ENCODE measurements at places on chromosomes 7 and 10. TPM values are rescaled to one million over a fixed set of nuclear protein-coding genes. Genes with fewer than 3 reads are reported as not detected.
A peak's percentile ranks its signal among the peaks of the same experiment; 100 is the strongest.

- DNase-seq, result no peak
Observed at GRCh38 chr7:4071370-4072058, 610.6 kb upstream of the FOXK1 start.

DNA sequence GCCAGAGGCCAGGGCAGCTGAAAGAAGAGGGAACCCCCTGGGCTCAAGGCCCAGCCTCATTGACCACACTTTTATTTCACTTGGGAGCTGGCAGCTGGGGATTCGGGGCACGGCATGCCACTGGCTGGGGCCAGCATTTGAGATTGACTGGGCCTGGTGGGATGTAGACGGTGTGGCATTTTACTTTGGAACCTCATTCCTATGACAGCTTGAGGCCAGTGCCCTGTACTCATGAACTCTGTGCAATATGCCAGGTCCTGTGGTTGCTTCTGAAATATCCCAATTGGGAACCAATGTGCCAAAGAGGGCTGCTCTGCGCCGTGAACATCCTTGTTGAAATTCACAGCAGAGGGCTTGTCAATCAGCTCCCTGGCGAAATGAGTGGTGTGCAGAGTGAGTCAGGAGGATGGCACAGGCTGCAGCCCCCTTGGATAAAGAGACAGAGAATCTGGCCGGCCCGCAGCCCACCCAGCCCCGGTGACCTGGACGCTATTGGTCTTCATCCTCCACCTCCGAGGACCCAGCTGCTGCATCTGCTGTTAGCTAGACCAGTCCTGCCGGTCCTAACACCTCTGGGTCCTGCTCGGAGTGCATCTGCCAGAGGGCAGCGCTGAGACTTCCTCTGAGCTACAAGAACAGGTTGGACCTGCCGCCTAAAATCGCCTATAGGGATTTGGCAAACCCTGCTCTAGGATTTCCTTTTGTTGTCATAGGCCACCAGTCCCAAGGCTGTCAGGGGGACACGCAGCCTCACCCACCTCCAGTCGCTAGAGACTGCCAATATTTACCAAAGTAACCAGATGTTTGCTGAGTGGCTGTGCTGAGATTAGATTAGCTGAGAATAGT lies 58.0 kb downstream of the PRKAG2 start:
- no peak for DNase-seq

- DNase-seq, result peak; percentile 73
Observed at GRCh38 chr10:103517234-103518085, 24.0 kb downstream of the NEURL1 start.

GRCh38 chr7:12801107-12801506 lies 113.7 kb downstream of the ARL4A start:
- no peak for DNase-seq

DNA sequence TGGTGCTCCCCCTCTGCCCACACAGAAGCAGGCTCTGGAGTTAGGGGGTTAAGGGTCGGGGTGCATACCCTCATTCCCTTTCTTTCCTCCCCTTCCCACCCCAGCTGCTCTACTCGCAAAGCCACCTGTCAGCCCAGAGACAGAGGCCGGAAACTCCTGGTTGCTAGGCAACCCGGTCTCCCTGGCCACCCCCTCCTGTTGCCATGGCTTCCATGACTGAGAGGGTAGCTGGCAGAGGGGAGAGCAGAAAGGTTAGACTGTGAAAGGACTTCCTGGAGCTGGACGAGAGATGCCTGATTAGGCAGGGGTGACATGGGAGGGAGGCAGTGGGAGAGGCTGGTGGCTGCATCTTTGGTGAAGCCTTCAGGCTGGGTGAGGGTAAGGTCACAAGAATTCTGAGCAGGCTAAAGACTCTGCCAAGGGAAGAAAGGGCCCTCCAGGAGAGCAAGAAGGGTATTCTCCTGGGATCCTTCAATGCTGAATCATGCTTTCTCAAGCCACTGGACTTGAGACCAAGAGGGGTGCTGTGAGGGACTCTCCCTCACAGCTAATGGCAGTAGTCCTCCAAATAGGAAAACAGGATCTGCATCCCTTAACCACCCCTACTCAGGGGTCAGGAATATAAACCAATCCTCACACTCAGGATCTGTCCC lies 5.4 kb downstream of the PSD start:
- DNase-seq, result peak; percentile 37

- peak; percentile 19 for DNase-seq
Observed at GRCh38 chr7:156640949-156641485, 443 bp downstream of the RNF32 start.

- no peak for DNase-seq
Observed at GRCh38 chr10:88890681-88891381, 10.8 kb downstream of the STAMBPL1 start.

- no peak for DNase-seq
Observed at GRCh38 chr7:48279420-48279819, 108.2 kb downstream of the ABCA13 start.

DNA sequence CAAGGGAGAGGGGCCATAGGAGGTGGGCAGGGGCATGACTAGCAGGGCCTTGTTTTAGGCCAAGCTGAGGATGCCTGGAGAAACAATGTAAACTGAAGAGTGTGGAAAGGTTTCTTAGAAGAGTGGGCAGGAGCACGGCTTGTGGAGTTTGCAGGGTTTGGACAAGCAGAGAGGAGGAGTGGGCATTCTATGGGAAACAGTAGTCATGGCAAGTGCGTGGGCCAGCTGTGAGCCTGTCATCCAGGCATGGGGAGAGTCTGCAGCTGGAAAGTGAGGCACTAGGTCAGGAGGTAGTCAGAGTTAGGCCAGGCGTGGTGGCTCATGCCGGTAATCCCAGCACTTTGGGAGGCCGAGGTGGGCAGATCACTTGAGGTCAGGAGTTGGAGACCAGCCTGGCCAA lies 130.1 kb downstream of the SH3PXD2A start:
- DNase-seq, result no peak

Gene JCAD
- total RNA-seq, result not detected

DNA sequence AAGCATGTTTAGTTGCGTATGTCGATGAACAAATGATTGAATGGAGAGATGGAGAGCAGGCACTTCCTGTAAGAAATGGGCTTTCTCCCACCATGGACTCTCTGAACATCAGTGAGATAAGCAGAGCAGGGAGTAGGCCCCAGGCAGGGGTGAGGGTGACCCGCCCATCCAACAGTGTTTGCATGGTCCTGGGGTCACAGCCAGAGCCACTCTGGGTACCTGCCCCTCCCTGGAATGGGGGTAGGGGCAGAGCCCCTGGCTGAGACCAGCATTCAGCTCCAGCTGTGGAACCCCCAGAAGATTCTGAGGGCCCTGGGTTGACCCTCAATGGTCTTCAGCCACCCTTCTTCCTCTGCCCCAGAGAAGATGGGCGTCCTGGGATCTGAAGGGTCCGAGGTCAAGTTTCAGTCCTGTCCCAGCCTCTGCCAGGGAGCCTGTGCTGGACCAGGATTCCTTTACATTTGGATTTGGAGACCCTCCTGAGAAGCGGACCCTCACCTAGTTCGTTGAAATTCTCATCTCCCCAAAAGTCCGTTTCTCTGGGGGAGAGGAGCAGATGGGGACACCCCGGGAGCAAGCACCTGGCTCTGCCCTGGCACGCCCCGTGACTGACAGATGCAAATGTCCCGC lies 2.4 kb upstream of the FGF8 start:
- no peak for DNase-seq

DNA sequence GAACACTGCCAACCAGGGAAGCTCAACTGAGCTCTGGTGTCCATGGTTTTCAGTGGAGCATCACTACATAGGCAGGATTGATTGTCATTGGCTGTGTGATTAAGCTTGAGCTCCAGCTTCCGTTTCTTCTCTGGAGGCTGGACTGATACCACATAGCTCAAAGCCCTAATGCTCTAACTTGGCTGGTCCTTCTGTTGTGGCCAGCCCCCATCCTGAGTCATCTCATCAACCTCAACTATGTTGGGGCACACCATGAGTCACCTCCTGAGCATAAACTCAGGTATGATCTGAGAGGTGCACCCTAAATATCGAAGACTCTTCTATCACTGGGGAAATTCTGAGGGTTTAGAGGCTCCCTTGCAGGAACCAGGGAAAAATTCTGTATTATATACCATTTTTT lies 114.5 kb upstream of the INHBA start:
- peak; percentile 94 for DNase-seq

Gene PHKG1
- total RNA-seq, result not detected

DNA sequence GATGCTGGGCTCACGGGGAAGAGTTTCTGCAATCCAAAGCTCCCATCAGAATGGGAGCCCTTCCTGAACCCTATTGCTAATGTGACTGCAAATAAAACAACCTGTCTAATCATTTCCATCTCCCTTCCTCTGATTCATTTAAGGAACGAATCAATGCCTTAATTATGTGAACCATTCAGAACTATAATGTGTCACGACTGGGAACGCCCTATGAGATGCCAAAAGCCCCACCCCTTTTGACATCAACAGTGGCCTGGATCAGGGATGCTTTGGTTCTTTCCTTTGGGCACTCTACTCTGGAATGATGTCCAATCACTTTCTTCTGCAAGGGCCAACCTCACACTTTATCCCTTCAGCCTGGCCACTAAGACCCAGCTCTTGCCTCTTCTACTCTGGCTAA lies 195.4 kb upstream of the AOAH start:
- no peak for DNase-seq

- peak; percentile 29 for DNase-seq
Observed at GRCh38 chr10:124874-125273, 10.4 kb upstream of the ZMYND11 start.

GRCh38 chr7:120819861-120820260 lies 38.1 kb downstream of the TSPAN12 start:
- DNase-seq, result no peak

Gene SLC18A3
- total RNA-seq, result not detected

GRCh38 chr10:28679581-28680357 lies 2.4 kb downstream of the BAMBI start:
- no peak for DNase-seq

Gene AGR3
- total RNA-seq, result not detected

Gene COBL
- total RNA-seq, result not detected

Gene TFEC
- 0.02 TPM for total RNA-seq

Gene RTKN2
- 7.9 TPM for total RNA-seq

- no peak for DNase-seq
Observed at GRCh38 chr10:126214021-126214420, 174.3 kb downstream of the ADAM12 start.

- no peak for DNase-seq
Observed at GRCh38 chr10:116733566-116733965, 8.8 kb downstream of the HSPA12A start.

DNA sequence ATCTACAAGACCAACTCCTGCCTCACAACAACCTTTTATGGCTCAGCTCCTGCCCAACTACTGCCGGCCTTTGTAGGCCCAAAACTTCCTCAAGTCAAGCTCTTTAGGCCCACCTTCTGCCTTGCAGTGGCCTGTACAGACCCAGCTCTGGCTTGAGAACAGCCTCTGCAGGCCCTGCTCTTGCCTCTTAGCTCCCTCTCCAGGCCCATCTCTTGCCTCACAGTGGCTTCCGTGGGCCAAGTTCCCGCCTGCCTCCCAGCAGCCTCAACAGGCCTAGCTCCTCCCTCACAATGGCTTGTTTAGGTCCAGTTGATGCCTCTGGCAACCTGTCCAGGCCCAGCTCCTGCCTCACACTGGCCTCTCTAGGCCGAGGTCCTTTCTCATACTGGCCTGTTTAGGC lies 32.4 kb upstream of the VKORC1L1 start:
- no peak for DNase-seq

Gene FZD8
- 5.1 TPM for total RNA-seq

DNA sequence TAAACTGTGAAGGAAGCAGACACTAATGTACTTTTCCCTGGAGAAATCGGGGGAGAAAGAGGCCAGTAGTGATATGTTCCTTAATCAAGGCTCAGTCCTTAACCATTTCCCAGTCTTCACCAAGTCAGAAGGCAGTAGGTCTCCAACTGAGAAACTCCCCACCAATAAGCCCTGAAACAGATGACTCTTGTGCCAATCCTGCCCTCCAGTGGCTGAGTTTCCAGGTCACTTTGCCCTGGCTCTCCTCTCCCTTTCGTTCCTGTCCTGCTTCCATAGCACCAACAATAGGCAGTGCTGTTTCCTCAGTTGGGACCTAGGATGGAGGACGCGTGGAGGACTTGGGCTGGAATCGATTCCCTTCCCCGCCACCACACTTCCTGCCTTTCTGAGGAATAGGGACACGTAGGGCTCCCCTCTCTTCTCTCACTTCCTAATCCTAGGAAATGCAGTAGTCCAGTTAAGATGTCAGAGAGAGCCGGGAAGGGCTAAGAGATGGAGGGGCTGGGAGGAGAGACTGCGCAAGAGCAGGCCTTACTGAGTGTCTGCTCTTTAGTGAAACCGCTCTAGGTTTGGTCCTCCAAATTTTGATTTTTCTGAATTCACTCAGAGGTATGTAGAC lies 23.4 kb downstream of the ATOH7 start:
- peak; percentile 56 for DNase-seq

Gene MACC1
- total RNA-seq, result 0.15 TPM

DNA sequence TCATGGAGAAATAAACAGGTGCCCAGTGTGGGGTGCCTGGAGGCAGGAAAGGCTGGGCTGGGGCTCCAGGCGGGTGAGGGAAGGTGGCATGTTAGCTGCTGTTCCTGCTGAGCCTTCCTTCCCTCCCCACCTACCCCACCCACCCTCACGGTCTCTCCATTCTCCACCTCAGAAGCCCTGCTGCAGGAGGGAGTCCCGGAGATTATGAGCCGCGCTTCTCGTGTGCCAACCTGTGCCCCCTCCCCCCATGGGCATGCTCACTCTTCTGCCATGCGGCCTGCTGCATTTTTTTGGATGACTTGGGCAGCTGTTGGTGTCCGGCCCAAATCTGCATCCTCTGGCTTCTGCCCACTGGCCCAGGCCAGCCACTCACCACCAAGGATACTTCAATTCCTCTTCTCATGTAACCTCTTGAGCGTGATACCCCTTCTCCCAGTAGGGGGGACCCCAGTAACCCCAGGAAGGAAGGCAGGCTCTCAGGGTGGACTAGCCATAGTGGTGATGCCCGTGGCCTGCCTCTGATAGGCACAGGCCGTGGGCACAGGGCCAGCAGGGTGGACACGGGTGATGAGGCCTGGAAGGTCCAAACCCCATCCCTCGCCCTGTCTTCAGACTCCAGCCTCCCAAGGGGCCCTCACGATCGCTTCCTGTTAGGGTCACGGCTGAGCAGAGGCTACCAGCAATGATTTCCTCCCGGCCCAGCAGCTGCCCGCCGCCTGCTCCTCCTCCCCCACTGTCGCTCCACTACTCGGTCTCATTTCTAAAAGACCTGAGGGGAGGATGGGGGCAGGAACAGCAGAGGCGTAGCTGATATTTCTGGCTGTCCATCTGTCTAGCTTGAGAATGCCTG lies 27.8 kb downstream of the UNC5B start:
- no peak for DNase-seq

GRCh38 chr7:121521711-121522400 lies 125.7 kb upstream of the FAM3C start:
- no peak for DNase-seq

Gene PTF1A
- total RNA-seq, result not detected

Gene CADPS2
- 5.9 TPM for total RNA-seq

Gene HOXA11
- 1.1 TPM for total RNA-seq

Gene HDAC9
- total RNA-seq, result 25.3 TPM

Gene NEUROD6
- total RNA-seq, result not detected

Gene CLCN1
- not detected for total RNA-seq

GRCh38 chr10:79404231-79404609 lies 41.2 kb downstream of the ZCCHC24 start:
- DNase-seq, result peak; percentile 40

Gene ADAM8
- 1.3 TPM for total RNA-seq

Data from M059J (cell line).